T-cell (primary cell): ENCODE measurements at places on chromosomes 2 and 18. TPM values are rescaled to one million over a fixed set of nuclear protein-coding genes. Genes with fewer than 3 reads are reported as not detected.

GRCh38 chr2:25245141-25245540 is 76.8 kb upstream of the POMC start:
- DNase-seq, result no peak
- peaks cover 78% of the 10 kb centered on the region for H3K36me3 ChIP-seq
- no peaks in the 10 kb centered on the region for H3K27me3 ChIP-seq
- no peak overlapping the region for H3K27ac ChIP-seq
- H3K4me3 ChIP-seq, result no peak overlapping the region
- peaks cover 6% of the 10 kb centered on the region for H3K4me1 ChIP-seq

GRCh38 chr18:9701609-9702349 is 6.3 kb upstream of the RAB31 start:
- no peaks in the 10 kb centered on the region for H3K4me1 ChIP-seq
- peaks cover 3% of the 10 kb centered on the region for H3K27me3 ChIP-seq
- no peaks in the 10 kb centered on the region for H3K36me3 ChIP-seq
- no peak for DNase-seq

- no peak overlapping the region for H3K27ac ChIP-seq
- DNase-seq, result no peak
- no peak overlapping the region for H3K4me3 ChIP-seq
- no peaks in the 10 kb centered on the region for H3K27me3 ChIP-seq
- H3K4me1 ChIP-seq, result no peaks in the 10 kb centered on the region
These were observed 255.6 kb downstream of the DCDC2C start for GRCh38 chr2:3958969-3959368.

DNA sequence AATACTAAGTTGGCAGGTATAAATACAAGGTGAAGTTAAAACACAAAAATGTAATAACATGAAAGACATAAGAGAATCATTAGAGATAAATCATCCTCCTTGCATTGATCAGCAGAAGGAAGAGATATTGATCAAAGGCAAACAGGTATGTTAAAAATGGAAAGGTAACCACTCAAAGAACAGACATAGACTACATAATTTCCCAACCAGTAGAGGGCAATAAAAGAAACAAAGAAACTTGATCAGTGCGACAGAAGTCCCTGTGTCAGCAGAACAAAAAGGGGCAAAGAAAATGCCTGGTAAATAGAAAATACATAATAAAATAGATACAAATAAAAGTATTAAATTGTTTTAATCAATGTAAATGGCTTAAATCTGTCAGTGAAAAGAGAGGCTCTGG is 53.6 kb downstream of the FAM228A start:
- H3K4me1 ChIP-seq, result no peaks in the 10 kb centered on the region
- H3K27ac ChIP-seq, result no peak overlapping the region
- no peak for DNase-seq
- H3K4me3 ChIP-seq, result no peak overlapping the region
- no peaks in the 10 kb centered on the region for H3K27me3 ChIP-seq
- H3K36me3 ChIP-seq, result peaks cover 45% of the 10 kb centered on the region

- no peak overlapping the region for H3K4me3 ChIP-seq
- no peaks in the 10 kb centered on the region for H3K27me3 ChIP-seq
- H3K27ac ChIP-seq, result no peak overlapping the region
- no peaks in the 10 kb centered on the region for H3K4me1 ChIP-seq
These were observed 48.5 kb downstream of the SOCS6 start for GRCh38 chr18:70337139-70337972.

GRCh38 chr2:1891147-1891546 is 146.8 kb upstream of the PXDN start:
- no peak for DNase-seq
- H3K4me1 ChIP-seq, result no peaks in the 10 kb centered on the region
- H3K27ac ChIP-seq, result no peak overlapping the region
- no peak overlapping the region for H3K4me3 ChIP-seq

DNA sequence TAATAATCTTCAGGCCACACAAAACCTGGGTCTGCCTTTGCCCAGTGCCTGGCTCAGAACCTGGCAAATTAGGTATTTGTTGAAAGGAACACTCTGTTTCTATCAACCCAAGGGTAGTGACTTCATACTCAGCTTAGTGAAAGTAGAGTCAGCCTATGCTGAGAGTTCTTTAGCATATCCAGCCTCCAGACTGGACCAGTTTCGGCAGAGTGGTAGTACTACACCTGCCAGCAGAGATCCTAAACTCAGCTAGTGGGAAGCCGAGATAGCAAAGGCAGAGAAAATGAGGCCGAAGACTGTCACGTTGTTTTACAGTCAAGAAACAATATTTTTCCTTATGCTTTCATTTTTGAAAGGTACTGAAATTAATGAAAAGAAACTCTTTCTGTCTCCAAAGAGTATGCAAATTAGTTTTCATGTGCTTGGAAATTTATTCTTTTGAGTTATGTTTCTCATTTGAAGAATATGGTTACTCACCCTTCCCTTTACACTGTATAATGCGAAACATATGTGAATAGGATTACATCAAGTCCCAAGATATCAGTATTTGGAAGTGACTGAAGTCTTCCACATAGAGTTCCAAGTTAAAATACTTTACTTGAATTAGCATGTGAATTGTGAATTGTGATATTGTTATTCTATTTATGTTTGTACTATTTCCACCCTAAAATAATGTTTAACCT is 52.2 kb upstream of the UGP2 start:
- H3K4me1 ChIP-seq, result no peaks in the 10 kb centered on the region
- no peak overlapping the region for H3K27ac ChIP-seq
- H3K36me3 ChIP-seq, result no peaks in the 10 kb centered on the region
- H3K4me3 ChIP-seq, result no peak overlapping the region
- no peak for DNase-seq

DNA sequence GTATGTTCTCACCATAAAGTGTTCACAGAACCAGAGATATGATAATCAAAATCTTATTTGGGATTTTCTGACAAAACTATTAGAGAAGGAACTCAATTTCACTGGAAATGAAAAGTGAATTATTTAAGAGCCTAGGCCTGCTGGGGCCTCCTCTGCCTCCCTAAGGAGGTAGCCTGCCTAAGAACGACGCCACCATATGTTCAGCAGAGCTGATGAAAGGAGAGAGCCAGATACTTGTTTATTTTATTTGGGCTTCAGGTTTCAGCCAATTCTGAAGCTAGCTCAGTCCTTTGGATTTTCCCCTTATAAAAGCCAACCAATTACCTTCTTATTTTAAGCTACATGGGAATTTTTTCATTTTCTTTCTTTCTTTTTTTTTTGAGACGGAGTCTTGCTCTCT is 433.1 kb upstream of the MAP2 start:
- H3K4me1 ChIP-seq, result no peaks in the 10 kb centered on the region
- no peaks in the 10 kb centered on the region for H3K36me3 ChIP-seq
- DNase-seq, result no peak
- no peak overlapping the region for H3K4me3 ChIP-seq

- no peak overlapping the region for H3K27ac ChIP-seq
- H3K36me3 ChIP-seq, result no peaks in the 10 kb centered on the region
- peaks cover 7% of the 10 kb centered on the region for H3K27me3 ChIP-seq
- no peak for DNase-seq
These were observed 5.8 kb downstream of the ASIC4 start for GRCh38 chr2:219520079-219520478.

DTNA gene
- 0.18 TPM for total RNA-seq

GYPC gene
- total RNA-seq, result 119 TPM

GPR35 gene
- 16.2 TPM for total RNA-seq

FAM237A gene
- not detected for total RNA-seq

VAMP5 gene
- total RNA-seq, result 26.9 TPM

TMEM237 gene
- total RNA-seq, result 7.8 TPM

HRH4 gene
- 0.63 TPM for total RNA-seq
